Caco-2 (cell line): ENCODE measurements at places on chromosomes 4 and X.
A peak's percentile ranks its signal among the peaks of the same experiment; 100 is the strongest.

- DNase-seq = no peak
These were observed 243.2 kb downstream of the SPOCK3 start for GRCh38 chr4:166991006-166991561.

- DNase-seq = peak; percentile 52
These were observed 338.1 kb downstream of the BCOR start for GRCh38 chrX:39759526-39760224.

DNA sequence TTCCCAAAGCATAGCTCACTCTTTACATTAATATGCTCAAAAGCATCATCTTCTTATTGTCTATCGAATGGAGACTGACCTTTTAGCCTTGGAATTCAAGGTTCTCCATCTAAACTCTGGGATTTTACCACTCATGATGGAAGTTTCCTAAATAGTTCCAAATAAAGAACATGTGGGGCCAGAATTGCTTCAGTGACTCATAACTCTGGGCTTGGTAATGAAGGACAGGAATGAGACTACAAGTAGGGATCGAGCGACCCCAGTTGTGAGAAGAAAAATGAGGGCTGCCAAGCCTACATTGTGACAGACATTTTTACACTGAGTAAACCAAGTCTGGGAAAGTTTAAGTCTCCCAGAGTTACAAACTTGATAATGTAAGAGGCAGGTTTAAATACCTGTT, 269.9 kb downstream of the CBLL2 start:
- DNase-seq = no peak

GRCh38 chr4:27716693-27717430, 856.2 kb downstream of the STIM2 start:
- no peak for DNase-seq

GRCh38 chr4:6834867-6835266, 52.3 kb downstream of the KIAA0232 start:
- DNase-seq = no peak

- no peak for DNase-seq
These were observed 42.2 kb upstream of the NKRF start for GRCh38 chrX:119648421-119648775.

GRCh38 chr4:3676196-3676595, 90.0 kb upstream of the ADRA2C start:
- DNase-seq = no peak

DNA sequence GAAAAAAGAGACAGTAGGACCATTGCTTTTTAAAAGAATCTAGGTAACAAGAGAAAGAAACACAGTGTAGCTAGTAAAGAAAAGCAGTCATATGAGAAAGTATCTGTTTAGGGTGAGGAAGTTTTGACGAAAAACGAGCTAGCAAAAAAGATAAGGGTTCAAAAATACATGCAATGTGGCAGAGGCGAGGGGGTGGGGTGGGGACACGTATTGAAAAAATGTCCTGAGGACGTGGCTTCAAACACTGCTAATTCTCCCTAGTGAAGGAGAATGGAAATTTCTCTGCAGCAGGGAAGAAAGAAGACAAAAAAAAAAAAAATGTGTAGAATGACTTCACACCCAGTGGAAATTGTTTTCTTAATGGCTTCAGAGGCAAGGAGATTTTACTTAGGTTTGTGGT, 856.4 kb upstream of the INTU start:
- no peak for DNase-seq

DNA sequence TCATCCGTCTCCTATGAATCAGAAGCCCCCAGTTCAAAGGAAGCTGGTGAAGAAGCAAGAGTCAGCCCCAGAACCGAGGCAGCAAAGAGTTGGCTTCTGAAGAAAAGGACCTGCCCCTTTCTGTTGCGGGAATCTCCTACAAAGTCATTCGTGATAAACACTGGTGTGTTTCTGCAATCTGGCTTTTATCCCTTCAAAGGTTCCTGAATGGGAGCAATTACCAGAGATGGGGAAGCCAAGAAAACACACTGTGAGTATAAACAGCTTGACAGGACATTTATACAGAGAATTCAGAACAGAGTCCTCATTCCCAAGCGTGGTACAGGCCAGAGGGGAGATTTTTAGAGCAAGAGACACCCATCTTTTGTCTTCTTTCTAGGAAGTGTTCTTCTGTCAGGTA, 226.8 kb upstream of the LNX1 start:
- no peak for DNase-seq

GRCh38 chr4:102139932-102140331, 205.3 kb downstream of the SLC39A8 start:
- DNase-seq = no peak

DNA sequence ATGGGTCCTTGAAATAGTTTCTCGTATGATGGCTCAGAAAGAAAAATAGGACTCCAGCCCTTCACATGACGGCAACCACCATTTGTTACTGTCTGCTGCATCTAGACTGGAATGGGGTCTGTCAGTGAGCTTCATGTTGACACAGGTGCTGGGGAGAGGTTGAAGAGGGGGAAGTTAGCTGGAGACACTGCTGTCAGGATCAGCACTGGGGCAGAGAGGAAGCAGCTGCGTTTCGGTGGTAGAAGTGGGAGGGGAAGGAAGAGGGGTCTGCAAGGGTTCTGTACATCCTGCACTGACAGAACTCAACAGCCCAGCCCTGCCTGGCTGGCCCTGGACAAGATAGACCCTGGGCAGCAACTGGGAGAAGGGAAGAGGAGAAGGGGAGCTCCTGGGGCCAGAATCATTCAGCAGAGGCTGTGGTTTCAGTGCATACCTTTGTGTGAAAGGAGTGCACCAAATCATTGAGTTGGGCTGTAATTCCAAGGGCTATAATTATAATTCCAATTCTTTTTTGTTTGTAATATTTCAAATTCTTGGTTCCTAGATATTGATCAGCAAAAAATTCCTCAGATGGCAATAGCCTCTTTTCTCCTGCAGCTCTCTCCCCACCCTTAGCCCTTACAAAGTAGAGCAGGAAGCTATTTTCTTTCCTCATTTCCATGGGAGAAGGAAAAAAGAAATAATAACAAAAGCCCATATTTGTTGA, 119.4 kb upstream of the C1GALT1C1 start:
- no peak for DNase-seq
